ENCODE measurements at places on chromosomes 13 and 19.

- DNase-seq: no peak
These were observed 56.2 kb upstream of the ARHGEF7 start for GRCh38 chr13:111058796-111059506.

DNA sequence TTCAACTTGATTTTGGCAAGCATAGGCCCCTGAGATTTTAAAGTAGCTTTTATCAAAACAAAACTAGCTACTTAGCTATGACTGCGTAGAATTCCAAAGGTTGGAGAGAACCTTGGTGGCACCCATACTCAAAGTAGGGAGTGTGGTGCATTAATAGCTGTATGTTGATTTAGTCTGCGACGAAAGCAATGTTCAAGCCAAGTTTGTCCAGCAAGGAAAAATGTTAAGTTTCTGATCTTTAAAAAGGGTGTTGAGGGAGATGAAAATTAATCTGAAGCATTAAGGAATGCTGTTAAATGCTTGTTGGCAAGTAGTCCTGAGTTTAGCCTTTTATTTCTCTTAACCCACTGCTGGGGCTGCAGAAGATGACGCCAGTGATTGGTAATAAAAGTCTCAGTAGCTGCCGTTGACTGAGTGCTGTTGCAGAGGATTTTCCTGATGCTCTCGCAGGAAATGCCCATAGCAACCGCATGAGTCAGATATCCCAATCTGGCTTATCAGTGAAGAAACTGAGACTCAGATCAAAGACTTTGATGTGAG, 75.9 kb upstream of the RNF113B start:
- no peak for DNase-seq

- no peak for DNase-seq
These were observed 501.3 kb upstream of the ARGLU1 start for GRCh38 chr13:107069108-107069776.

DNA sequence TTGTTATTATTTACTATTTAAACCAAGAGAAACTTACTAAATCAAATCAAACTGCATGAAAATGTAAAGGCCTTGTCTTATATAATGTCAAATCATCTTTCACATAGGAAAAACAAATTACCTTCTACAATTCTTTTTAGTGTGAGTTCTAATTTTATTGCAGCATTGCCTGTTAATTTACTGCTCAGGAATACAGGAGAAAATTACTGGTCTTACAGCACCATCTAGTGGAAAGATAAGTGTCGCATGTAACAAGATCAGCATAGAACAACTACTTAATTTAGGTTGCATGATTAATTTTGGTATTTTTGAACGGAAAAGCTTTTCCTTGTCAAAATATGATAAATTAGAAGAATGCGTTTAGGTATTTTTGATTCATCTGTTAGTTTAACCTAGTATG, 502.7 kb downstream of the UQCRFS1 start:
- DNase-seq: peak; percentile 35

DNA sequence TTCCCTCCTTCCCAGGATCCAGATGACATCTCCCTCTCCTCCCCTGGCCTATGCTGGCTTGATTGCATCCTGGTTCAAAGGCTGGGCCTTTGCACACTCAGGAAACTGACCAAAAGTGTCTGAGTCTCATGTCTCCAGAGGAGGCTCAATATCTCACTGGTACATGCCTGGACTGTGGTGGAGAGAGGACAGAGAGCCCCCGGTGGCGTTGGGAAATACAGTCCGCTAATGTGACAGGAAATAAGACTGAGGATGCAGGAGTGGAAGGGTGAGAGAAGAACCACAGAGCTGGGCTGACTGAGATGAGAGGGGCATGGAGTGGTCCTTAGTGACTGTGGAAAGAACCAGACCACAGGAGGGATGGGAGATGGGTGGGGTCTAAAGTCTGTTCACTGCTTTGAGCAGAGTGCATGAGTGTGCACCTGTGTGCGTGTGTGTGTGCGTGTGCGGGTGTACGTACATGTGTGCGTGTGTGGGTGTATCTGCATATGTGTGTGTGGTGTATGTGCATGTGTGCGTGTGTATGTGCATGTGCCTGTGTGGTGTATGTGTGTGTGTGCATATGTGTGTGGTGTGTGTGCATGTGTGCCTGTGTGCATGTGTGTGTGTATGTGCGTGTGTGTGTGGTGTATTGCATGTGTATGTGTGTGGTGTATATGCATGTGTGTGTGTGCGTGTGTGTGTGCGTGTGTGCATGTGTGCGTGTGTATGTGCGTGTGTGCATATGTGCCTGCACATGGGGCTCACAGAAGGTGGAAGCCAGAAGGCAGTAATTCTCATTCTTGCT, 1.9 kb downstream of the SIGLEC5 start:
- DNase-seq: no peak

DNA sequence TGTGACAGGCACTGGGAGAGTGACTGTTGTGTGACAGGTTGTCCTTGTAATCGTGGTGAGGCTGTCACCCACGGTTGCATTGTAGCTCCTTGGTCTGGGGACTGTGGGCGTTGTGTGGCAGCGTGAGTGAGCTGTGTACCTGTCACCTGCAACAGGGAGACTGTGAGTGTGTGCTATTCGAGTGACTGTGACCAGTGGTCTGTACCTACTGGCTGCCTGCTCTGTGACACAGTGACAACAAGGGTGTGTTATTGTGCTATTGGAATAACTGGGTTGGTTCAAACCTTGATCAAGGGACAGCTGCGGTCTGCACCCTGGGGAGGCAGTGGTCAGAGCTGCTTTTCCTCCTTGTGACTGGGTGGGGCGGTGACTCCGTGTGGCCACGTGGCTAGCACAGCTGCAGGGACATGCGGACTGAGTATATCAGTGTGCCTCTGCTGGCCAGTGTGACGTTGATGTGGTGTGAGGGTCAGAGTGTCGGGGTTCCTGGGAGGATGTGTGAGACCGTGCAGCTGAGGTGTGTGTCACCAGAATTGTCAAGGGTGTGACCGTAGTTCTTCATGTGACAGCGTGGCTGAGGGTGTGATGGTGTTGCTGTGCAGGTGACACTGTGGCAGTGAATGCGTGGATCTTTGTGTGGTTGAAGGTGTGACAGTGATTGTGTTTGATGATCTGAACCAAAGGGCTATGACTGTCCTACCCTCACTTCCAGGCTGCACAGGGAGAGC, 10.1 kb upstream of the NFIX start:
- peak; percentile 23 for DNase-seq
